ENCODE measurements at places on chromosomes 7 and 10.

DNA sequence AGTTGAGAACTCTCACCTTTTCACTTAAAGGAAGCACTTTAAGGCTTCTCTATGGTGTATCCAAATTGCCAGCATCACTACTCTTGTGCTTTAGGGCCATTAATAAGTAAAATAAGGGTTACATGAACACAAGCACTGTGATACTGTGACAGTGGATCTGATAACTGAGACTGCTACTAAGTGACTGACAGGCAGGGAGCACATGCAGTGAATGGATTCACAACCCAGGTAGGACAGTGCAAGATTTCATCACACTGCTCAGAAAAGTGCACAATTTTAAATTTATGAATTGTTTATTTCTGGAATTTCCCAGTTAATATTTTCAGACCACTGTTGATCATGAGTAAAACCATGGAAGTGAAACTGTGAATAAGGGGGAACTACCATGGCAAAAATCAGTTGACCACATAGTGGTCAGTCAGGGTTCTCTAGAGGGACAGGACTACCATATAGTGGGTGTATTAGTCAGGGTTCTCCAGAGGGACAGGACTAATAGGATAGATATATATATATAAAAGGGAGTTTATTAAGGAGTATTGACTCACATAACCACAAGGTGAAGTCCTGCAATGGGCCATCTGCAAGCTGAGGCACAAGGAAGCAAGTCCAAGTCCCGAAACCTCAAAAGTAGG is 20.9 kb upstream of the CYP51A1 start:
- DNase-seq = no peak

DNA sequence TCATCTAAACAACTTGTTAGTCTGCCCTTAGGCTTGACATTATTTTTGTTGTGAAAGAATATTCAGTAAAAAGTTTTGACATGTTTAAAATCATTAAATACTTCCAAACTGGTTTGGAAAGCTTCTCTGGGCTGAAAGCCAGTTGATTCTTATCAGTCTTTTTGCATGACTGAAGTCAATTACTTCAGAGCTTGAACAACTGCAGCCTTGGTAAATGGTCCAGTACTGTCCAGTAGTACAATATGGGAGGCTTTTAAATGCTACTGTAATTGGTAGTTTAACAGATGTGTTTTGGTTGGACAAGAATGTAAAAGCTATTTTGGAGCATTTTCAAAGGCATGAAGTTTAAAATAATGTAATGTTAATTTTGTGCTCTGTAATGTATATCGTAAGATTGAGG is 103.4 kb downstream of the SDK1 start:
- DNase-seq = no peak

GRCh38 chr7:4025694-4026615 is 656.1 kb upstream of the FOXK1 start:
- no peak for DNase-seq

DNA sequence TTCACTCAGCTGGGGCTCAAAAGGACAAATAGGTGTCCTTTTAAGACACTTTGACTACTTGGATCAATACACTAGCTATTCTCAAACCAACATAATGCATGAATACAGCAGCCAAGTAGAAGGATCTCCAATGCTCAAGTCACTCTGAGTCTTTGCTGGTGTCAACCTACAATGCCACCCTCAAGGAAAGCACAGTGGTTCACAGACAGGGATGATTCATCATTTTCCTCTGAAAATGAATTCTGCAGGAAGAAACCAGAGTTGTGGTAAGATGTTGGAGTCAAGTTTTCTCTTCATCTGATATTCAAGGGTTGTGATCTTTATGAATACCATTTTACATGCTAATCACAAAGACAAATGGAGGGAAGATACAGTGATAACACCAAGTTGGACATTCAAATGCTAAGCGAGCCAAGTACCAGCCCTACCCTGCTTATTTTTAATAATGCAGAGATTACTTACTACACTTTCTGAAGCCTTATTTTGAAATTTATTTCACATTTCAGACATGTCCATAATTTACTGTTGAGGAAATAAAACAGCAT is 143.1 kb upstream of the FGFR2 start:
- no peak for DNase-seq

DNA sequence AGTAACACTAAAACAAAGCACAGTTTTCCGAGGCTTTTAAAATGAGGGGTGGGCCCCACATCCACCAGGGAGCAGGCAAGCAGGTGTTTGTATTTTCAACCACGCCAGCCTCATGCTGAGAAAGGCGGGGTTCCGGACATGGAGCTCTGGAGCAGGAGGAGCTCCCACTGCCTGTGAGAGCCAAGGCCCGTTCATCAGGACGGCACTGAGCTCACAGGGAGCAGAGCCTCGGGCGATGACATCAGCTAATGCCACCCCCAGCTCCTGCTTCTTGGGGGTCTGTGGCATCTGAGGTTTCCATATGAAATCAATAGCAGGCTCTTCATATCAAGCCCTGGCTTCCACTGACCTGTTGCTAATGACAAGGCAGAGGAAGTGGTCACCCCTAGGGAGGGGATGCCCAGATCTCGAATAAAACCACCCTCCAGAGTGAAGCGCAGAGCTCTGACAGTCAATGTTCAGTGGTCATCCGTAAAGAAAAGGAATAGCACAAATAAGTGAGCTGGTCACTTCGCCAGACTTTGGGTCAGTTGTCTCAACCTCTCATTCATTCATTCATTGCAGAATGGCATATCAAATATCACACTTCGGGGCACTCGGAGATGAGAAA is 89.1 kb downstream of the TNS3 start:
- no peak for DNase-seq

DNA sequence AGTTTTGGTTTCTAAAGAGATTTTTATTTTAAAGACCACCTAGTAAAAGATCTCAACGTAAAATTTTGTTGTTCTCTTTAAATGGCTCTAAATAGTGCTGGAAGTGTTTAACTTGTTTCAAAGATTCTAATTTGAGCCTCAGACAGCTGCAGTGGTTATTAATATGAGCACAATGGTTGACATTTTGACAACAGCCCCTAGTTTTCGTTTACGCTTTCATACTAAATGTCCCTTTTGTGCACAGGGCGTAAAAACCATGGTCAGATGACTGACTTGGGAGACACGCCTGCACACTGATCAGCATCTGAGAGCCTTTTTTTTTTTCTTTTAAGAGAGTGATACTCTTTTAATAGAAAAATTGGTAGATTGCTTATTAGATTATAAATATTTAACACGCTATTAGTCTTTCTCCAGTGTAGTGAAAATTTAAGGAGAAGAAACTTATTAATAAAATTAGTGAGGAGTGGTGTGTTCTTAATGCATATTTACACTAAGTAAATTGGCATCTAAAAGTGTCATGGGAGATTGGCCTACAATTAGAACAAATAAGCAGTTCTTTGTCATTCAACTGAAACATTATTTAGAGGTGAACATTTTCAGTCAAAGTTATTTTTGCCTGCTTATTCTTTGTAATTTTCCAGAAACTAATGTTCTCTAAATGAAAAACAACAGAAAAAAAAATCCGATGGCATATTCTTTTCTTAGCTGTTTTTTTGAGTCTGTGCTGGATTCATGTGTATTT is 182.8 kb upstream of the PHYHIPL start:
- no peak for DNase-seq
